ENCODE measurements at places on chromosomes 11 and 22. TPM values are rescaled to one million over a fixed set of nuclear protein-coding genes. Genes with fewer than 3 reads are reported as not detected.

The MPZL2 gene
- total RNA-seq: 0.50 TPM

- no peaks in the 10 kb centered on the region for H3K27me3 ChIP-seq
- peaks cover 10% of the 10 kb centered on the region for H3K4me1 ChIP-seq
- no peak overlapping the region for H3K4me3 ChIP-seq
- DNase-seq: no peak
Observed at GRCh38 chr11:111373590-111373989, 5.5 kb downstream of the POU2AF1 start.

GRCh38 chr11:88100151-88100550, 75.1 kb downstream of the RAB38 start:
- no peaks in the 10 kb centered on the region for H3K4me1 ChIP-seq
- no peak overlapping the region for H3K4me3 ChIP-seq
- peaks cover 6% of the 10 kb centered on the region for H3K27me3 ChIP-seq
- no peaks in the 10 kb centered on the region for H3K36me3 ChIP-seq

GRCh38 chr22:44154436-44154942, 26.2 kb upstream of the PARVG start:
- DNase-seq: no peak
- peaks cover 2% of the 10 kb centered on the region for H3K36me3 ChIP-seq
- H3K4me1 ChIP-seq: peaks cover 5% of the 10 kb centered on the region
- H3K27ac ChIP-seq: no peak overlapping the region

DNA sequence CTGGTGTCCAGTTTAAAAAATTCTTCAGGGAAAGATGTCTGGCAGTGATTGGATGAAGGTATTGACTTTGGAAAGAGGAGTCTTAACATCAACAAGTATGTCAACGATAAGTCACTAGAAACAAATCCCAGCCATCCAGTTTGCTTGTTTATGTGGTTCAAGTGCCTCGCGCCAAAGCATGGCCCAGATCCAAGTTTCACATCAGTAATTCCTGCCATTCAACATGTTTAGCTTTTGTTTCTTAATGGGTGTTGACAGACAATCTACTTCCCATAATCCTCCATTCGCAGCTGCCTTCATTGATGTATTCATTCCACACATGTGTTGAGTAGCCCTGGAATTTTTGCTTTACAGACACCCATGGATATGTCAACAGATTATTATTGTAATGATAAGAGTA, 77.8 kb downstream of the UBASH3B start:
- peaks cover 24% of the 10 kb centered on the region for H3K4me1 ChIP-seq
- H3K27me3 ChIP-seq: no peaks in the 10 kb centered on the region
- no peak overlapping the region for H3K4me3 ChIP-seq
- H3K36me3 ChIP-seq: peaks cover 2% of the 10 kb centered on the region
- H3K27ac ChIP-seq: no peak overlapping the region

DNA sequence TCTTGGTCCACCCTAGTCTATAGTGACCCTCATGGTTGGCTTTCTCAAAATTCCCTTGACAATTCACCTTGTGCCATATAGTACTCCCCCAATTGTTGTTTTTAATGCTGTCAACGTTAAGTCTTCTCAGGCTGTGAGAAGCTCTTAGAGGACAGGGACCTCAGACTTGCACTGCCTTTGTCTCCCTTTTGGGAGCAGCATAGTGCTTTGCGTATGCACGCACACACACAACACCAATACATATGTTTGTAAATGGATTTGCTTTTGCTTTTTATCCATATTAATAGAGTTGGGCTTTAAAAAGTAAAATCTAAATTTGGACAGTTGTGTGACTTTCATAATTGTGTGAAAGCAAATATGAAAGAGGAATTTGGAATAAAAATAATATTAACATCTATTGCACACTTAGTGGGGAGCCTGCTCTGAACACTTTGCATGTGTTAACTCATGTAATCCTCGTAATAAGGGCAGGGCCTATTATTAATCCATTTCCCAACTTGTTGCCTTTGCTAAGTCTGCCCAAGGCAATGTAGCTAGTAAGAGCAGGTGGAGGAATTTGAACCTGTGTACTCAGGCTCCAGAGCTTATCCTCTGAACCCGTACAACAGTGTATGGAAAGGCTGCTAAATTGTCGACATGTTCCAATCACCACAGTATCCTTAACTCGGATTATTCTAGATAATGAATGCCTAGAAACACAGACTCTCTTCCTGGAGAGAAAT, 257.7 kb upstream of the NARS2 start:
- H3K27ac ChIP-seq: no peak overlapping the region
- H3K4me1 ChIP-seq: peaks cover 3% of the 10 kb centered on the region
- H3K27me3 ChIP-seq: peaks cover 51% of the 10 kb centered on the region
- H3K36me3 ChIP-seq: no peaks in the 10 kb centered on the region
- no peak overlapping the region for H3K4me3 ChIP-seq

Data from T-helper 17 cell (primary cell).